ENCODE measurements at places on chromosomes 7 and 10. TPM values are rescaled to one million over a fixed set of nuclear protein-coding genes. Genes with fewer than 3 reads are reported as not detected.
A peak's percentile ranks its signal among the peaks of the same experiment; 100 is the strongest.

GRCh38 chr7:47335557-47336471 lies 246.1 kb downstream of the TNS3 start:
- H3K4me3 ChIP-seq, result no peak overlapping the region
- no peaks in the 10 kb centered on the region for H3K27me3 ChIP-seq
- no peak overlapping the region for H3K27ac ChIP-seq
- DNase-seq, result no peak

MPP7 gene
- total RNA-seq, result 32.5 TPM

DNA sequence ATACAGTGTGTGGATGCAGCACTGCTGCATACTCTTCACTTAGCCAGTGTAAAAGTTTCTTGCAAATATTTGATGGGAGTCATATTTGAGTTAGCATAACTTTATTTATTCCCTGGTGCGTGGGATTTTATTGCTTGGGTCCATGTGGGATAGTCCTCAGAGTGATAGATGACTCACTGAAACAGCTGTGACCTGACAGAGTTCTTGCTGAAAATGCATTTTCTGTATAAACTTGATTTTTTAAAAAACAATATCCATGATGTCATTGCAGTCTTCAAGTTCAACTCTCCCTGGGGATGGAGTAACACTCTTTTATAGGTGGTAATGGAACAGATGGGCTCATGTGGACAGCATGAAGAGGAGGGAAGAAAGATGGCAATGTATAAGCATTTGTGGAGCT lies 310.0 kb downstream of the PPP1R3A start:
- H3K27me3 ChIP-seq, result no peaks in the 10 kb centered on the region
- no peak overlapping the region for H3K27ac ChIP-seq
- no peaks in the 10 kb centered on the region for H3K4me1 ChIP-seq

DNA sequence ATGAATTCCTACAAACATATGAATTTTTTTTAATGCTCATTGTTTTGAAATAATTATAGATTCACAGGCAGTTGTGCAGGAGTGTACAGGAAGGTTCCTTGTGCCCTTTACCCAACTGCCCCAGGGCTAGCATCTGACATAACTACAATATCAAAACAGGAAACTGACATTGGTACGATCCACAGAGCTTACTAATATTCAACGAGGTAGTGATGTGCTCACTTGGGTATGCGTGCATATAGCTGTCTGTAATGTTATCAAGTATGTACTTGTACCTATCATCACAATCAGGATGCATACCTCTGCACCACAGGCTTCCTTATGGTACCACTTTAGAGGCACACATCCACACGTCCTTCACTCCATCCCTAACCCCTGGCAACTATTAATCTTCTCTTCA lies 68.3 kb downstream of the BMS1 start:
- H3K36me3 ChIP-seq, result no peaks in the 10 kb centered on the region
- H3K4me1 ChIP-seq, result no peaks in the 10 kb centered on the region
- no peak overlapping the region for H3K27ac ChIP-seq
- H3K4me3 ChIP-seq, result no peak overlapping the region

IL6 gene
- total RNA-seq, result not detected

DNA sequence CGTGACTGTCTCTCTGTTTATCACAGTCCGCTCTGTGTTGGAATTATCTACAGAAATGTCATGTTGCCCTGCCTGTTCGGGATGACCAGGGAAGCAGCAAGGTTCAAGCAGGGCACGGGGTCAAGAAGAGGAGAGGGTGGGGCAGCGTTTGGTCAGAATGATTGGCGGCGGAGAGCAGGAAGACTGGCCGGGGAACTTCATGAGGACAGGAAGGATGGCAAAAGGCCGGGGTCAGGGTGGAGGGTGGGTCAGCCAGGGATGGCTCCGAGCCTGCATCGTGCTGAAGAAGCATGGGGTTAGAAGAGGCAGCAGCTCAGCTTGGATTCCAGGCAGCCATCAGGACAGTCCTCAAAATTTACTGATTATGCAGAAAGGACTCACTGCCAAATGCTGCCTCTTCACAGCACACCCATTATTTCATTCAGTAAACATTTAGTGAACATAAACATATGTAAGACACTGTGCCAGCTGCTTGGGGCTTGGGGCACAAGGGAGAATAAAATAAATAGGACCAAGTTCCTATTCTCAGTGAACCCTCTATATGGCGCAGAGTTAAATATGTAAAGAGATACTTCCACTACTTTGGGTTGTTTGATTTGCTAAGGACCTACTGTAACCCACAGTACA lies 42.8 kb downstream of the WNT2 start:
- H3K36me3 ChIP-seq, result no peaks in the 10 kb centered on the region
- no peak for DNase-seq
- no peak overlapping the region for H3K27ac ChIP-seq
- no peaks in the 10 kb centered on the region for H3K4me1 ChIP-seq
- H3K4me3 ChIP-seq, result no peak overlapping the region

- no peak overlapping the region for H3K27ac ChIP-seq
- H3K36me3 ChIP-seq, result no peaks in the 10 kb centered on the region
- H3K4me1 ChIP-seq, result peaks cover 45% of the 10 kb centered on the region
- H3K4me3 ChIP-seq, result no peak overlapping the region
- no peaks in the 10 kb centered on the region for H3K27me3 ChIP-seq
These were observed 13.0 kb upstream of the ANTXRL start for GRCh38 chr10:46273506-46274477.

TCAF2 gene
- total RNA-seq, result 29.6 TPM

DNA sequence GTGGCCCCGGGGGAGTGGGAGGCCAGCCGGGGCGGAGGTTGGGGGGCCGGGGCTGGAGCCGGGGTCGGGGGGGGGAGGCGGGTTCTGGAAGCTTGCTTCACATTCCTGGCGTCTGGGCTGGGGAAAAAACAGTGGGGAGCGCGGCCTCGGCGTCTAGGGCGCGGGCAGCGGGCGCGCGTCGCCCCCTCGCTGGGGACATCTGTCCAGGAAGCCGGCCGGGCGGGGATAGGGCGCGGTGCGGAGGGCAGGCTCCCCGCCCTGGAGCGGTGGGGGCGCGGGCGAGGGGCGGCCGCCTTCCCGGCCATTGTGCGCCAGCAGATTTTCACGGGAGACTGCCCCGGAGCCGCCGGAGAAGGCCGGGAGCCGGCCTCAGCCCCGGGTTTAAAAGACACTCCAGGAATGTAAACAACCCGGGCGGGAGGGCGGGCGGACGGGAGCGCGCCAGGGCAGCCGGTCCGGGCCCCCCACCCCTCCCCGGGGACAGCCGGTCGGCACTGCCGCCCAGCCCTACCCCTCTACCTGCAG lies 1.4 kb downstream of the ZMIZ1 start:
- no peaks in the 10 kb centered on the region for H3K36me3 ChIP-seq
- no peak overlapping the region for H3K27ac ChIP-seq
- no peak for DNase-seq
- H3K27me3 ChIP-seq, result no peaks in the 10 kb centered on the region
- peak overlapping the region; percentile 97 for H3K4me3 ChIP-seq
- peaks cover 60% of the 10 kb centered on the region for H3K4me1 ChIP-seq

- H3K4me3 ChIP-seq, result no peak overlapping the region
- H3K36me3 ChIP-seq, result no peaks in the 10 kb centered on the region
- no peak for DNase-seq
- no peak overlapping the region for H3K27ac ChIP-seq
- H3K27me3 ChIP-seq, result no peaks in the 10 kb centered on the region
- H3K4me1 ChIP-seq, result no peaks in the 10 kb centered on the region
These were observed 206.6 kb downstream of the CXCL12 start for GRCh38 chr10:44178281-44178680.
